NCI-H1105 treated with DMSO at 0.1 percent for 48 hours (cell line): ENCODE measurements at places on chromosomes 5 and 9.

- DNase-seq: no peak
Measured at GRCh38 chr9:97811533-97812246, 41.3 kb upstream of the FOXE1 start.

GRCh38 chr9:136952321-136952850 lies 313 bp downstream of the LCN12 start:
- no peak for DNase-seq

DNA sequence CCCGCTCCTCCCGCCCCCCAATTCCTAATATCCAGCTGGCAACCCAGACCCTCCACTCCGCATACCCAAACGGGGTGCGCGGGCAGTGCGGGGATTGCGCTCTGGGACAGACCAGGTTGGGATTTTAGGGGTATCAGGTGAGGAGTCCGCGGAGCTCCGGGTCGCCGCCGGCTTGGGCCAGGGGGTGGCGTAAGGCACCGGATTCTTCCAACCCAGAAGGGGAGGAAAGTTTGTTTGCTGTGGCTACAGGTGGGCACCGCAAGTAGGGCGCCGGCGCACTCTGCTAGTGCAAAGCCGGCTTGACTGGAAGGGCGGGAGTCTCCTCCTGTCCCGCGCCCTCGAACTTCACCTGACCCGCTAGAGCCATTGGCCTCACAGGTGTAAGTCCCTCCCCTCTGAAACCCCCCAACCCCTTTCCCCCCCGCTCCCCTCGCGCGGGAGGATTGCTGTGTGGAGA lies 709 bp downstream of the IQGAP2 start:
- DNase-seq: no peak

GRCh38 chr5:115575167-115576070 lies 26.9 kb downstream of the TICAM2 start:
- DNase-seq: no peak

- no peak for DNase-seq
Measured at GRCh38 chr5:181187500-181188213, 17.3 kb downstream of the TRIM7 start.

GRCh38 chr9:12414514-12414913 lies 278.7 kb upstream of the TYRP1 start:
- DNase-seq: no peak

- no peak for DNase-seq
Measured at GRCh38 chr5:89728750-89729149, 680.8 kb downstream of the CETN3 start.

GRCh38 chr5:138148811-138149210 lies 9.6 kb upstream of the NME5 start:
- no peak for DNase-seq
